ENCODE measurements at places on chromosomes 12 and 14. TPM values are rescaled to one million over a fixed set of nuclear protein-coding genes. Genes with fewer than 3 reads are reported as not detected.

- H3K27ac ChIP-seq: no peak overlapping the region
- H3K4me3 ChIP-seq: no peak overlapping the region
- no peaks in the 10 kb centered on the region for H3K27me3 ChIP-seq
- DNase-seq: no peak
Measured at GRCh38 chr14:21999402-21999801, 325.8 kb upstream of the OR4E1 start.

- no peak overlapping the region for H3K27ac ChIP-seq
- H3K36me3 ChIP-seq: no peaks in the 10 kb centered on the region
- no peak overlapping the region for H3K4me3 ChIP-seq
- H3K27me3 ChIP-seq: no peaks in the 10 kb centered on the region
- peaks cover 13% of the 10 kb centered on the region for H3K4me1 ChIP-seq
Measured at GRCh38 chr12:27769142-27769673, 10.8 kb upstream of the KLHL42 start.

DNA sequence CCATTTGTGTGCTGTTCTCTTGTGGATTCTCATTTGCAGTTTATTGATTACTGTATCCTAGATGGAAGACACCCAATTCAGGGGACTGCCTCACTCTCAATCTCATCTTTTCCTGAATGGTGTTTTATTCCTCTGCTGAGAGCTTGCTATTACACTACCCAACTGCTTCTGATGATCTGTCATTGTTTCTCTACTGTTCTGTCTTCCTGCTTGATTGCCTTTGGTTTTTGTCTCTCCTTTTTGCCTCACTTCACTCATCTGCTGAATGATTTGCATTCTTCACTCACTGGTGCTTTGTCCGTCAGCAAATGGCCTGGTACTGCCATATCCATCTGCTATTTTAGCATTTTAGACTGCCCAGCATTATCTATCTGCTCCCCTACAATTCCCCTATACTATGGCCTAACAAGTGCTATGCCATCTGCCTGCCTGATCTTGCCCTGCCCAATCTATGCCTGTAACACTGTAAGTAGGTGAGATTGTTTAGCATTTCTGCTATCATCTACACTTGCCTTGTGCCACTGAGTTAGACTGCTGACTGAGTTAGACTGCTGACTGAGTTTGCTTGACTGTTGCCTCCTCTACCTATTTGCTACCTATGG lies 335.1 kb downstream of the GPHN start:
- no peaks in the 10 kb centered on the region for H3K4me1 ChIP-seq
- H3K4me3 ChIP-seq: no peak overlapping the region
- no peaks in the 10 kb centered on the region for H3K36me3 ChIP-seq

GRCh38 chr14:97021571-97022168 lies 224.5 kb downstream of the VRK1 start:
- no peak for DNase-seq
- no peaks in the 10 kb centered on the region for H3K27me3 ChIP-seq
- H3K27ac ChIP-seq: no peak overlapping the region

- H3K4me3 ChIP-seq: no peak overlapping the region
- H3K4me1 ChIP-seq: no peaks in the 10 kb centered on the region
- H3K27ac ChIP-seq: no peak overlapping the region
- no peaks in the 10 kb centered on the region for H3K27me3 ChIP-seq
Measured at GRCh38 chr12:23169012-23169695, 544.2 kb downstream of the ETNK1 start.

GRCh38 chr12:114669401-114670290 lies 14.3 kb downstream of the TBX3 start:
- peaks cover 34% of the 10 kb centered on the region for H3K4me1 ChIP-seq
- H3K36me3 ChIP-seq: peaks cover 15% of the 10 kb centered on the region
- peak; percentile 89 for DNase-seq
- H3K27ac ChIP-seq: peak overlapping the region; percentile 96
- H3K4me3 ChIP-seq: peak overlapping the region; percentile 71

- peaks cover 36% of the 10 kb centered on the region for H3K4me1 ChIP-seq
- DNase-seq: peak; percentile 72
- H3K4me3 ChIP-seq: no peak overlapping the region
- H3K27me3 ChIP-seq: no peaks in the 10 kb centered on the region
Measured at GRCh38 chr14:89911010-89911919, 43.3 kb downstream of the EFCAB11 start.

The CHST11 gene
- 5.4 TPM for total RNA-seq

The KRT82 gene
- not detected for total RNA-seq

The ENDOU gene
- total RNA-seq: not detected

The ISCA2 gene
- 22.9 TPM for total RNA-seq

The PTCSC3 gene
- not detected for total RNA-seq

The DDX11 gene
- total RNA-seq: 6.1 TPM

Data from GM23248 (cell line).